ENCODE measurements at places on chromosomes 2 and 18.

DNA sequence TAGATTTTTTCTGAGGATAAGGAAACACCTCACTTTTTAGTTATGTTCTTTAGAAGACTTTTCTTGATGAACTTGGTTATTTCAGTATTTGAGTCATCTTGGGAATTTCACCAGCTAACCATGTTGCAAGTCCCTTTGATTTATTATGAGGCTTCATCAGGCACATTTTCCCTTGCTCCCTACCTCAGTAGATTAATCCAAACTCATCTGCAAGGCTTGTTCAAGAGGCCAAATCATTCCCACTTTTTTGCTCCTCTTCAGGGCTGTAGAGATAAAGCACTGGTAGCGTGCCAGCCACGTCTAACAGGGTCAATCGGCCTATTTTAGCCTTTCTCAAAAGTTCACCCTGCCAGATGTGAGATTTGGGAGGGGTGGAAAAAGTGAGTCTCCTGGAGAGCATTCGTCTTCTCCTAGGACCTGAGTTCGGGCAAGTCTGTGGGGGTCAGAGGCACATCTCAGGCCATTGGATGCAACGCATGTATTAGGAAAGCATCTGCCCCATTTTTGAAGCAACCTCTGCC, 120.3 kb downstream of the RDH14 start:
- no peak for DNase-seq

- DNase-seq: no peak
Measured at GRCh38 chr2:177165721-177166711, 46.6 kb upstream of the HNRNPA3 start.

- DNase-seq: no peak
Measured at GRCh38 chr2:45568935-45569334, 42.1 kb downstream of the SRBD1 start.

DNA sequence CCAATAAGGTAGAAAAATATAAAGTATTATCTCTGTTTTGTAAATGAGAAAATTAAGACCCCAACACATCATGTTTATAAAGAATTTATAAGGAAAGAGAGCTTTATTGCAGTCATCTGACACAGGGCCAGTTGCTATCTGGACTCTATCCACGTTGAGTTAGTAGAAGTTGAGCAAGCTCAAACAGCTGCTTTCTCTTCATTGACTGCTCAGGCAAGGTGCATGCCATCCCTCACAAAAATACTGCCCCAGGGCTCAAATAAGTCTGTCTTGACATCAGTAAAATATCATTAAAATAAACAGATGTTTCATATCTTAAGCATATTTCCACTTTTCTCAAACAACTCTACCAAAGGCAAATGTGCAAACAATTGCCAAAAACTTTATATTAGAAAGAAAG, 14.8 kb downstream of the COL5A2 start:
- no peak for DNase-seq

- no peak for DNase-seq
Measured at GRCh38 chr2:170038734-170039133, 139.2 kb upstream of the MYO3B start.

- no peak for DNase-seq
Measured at GRCh38 chr2:121037480-121037879, 247.5 kb downstream of the TFCP2L1 start.

DNA sequence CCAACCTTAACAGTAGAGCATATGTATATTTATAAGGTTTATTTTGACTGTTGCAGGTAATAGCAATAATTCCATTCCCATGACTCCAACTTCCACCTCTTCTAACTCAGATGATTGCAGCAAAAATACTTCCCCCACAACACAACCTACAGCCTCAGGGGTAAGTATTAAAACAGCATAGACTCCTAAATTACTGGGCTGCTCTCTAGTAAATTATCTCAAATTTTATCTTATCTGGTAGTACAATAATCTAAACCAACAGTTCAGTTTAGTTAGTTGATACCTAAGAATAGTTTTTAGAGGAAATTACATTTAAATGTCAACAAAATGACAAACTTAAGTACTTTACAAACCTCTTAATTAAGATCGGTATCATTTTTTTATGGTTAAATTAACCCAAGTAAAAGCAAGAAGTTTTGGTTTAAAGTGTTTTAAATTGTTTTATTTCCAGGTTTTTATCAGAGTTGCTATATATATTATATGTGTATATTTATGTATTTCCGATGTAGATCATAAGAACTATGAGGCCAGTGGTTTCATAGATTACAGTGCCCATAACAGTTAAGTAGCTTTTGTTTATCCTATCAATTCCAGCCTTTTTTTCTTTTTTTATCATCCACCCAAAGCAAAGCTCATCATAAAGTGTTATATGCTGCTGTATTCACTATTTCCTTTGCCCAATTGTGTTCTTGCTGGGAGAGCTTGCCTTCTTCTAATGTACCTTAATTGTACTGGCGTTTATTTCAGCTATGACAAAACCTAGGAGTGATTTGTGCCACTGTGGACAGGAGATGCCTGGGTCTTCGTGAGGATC, 13.7 kb downstream of the GATA6 start:
- no peak for DNase-seq

DNA sequence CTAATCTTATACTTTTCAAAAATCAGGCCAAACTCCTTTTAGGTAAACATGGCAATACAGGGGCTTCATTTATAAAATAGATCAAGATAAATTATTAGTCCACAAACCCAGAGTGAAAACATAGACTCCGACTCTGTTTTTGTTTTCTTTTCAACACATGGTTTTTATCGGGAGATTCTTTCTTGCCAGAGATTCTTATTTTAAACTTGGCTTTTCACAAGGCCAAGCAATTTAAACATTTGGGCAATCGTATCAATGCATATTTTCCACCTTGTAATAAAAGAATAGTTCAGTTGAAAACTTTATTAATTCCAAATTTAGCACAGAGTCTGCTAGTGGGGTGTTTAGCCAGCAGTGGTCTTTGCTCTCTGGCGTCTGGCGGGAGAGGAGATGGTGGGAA, 71.9 kb downstream of the SOX11 start:
- DNase-seq: no peak

DNA sequence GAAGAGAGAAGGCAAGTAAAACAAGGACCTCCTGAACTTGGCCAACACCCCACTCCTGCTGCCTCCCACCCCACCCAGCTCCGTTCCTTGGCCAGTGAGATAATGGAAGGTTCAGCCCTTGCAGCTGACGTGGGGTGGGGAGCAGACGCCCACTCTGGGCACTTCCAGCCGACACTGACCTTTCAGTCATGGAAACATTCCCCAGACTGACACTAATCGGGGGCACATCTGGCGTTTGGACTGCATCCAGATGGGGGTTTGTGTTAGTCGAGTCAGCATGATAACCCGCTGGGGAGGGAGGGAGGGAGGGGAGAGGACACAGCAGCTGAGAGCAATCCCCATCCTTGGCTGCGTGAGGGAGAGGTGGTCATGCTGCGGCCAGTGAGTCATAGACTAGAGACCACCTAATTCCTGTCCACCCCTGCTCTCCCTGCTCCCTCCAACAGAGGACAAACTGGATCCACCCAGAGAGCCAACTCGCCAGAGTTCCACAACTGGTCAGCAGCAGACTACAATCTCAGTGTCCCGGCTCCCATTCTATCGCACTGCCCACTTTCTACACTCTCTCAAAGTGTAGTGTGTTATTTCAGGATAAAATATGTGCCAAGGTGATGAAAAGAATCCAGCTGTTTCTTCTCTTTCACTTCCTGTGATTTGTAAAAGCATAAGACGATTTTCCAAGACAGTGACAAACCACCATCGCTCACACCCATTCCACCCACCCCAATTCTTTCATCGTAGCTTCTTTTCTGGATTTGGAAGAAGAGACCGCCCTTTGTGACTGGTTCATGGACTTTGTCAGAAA, 115.4 kb upstream of the PKDCC start:
- no peak for DNase-seq

DNA sequence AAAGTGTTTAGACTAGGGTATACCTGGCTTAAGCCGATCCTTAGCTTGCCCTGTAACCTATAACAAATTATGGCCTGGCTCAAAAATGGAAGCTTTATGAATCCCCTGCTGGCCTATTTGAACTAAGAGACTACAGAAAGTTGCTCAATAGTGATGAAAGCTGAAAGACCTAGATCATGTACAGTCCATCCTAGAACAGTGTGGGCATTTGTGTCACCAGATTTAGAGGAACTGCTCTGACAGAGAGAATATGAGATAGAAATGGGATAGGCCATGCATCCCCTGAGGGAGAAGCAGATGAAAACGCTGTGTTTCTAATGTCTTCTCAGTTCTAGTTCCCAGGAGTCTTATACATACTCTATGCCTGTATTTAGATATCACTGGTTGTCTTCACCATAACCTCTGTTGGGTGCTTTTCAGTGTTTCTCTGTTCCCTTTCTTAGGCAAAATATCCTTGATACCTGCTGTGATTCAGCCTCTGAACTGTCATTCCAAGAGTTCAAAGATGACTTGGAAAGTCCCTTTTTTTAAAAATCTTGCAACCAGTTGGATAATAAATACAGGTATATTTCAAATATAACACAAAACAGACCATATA, 246.9 kb upstream of the SLC39A10 start:
- DNase-seq: no peak

- no peak for DNase-seq
Measured at GRCh38 chr18:60066219-60066975, 166.6 kb downstream of the PMAIP1 start.

DNA sequence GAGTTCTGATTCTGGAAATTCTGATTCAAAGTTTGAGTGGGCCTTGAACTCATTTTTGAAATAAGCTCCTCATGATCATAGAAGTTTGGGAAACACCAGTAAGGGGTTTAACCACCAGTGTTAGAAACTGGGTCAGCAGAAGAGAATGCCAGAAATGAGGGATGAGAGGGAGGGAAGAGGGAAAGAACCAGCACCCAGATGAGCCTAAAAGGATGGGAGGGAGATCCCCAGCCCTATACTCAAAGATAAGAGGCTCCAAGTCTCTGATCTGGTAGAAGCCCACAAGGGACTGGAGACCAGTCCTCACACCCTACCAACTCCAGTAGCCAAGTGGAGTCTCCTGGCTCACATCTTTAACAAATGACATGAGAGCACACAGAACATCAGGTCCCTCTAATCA, 305.0 kb upstream of the NRP2 start:
- no peak for DNase-seq

GRCh38 chr18:56162311-56163265, 475.8 kb downstream of the TXNL1 start:
- DNase-seq: no peak

Measured in NCI-H1436 treated with DMSO at 0.1 percent for 48 hours (cell line).